NCI-H1436 (cell line): ENCODE measurements at places on chromosomes 3 and 15.

DNA sequence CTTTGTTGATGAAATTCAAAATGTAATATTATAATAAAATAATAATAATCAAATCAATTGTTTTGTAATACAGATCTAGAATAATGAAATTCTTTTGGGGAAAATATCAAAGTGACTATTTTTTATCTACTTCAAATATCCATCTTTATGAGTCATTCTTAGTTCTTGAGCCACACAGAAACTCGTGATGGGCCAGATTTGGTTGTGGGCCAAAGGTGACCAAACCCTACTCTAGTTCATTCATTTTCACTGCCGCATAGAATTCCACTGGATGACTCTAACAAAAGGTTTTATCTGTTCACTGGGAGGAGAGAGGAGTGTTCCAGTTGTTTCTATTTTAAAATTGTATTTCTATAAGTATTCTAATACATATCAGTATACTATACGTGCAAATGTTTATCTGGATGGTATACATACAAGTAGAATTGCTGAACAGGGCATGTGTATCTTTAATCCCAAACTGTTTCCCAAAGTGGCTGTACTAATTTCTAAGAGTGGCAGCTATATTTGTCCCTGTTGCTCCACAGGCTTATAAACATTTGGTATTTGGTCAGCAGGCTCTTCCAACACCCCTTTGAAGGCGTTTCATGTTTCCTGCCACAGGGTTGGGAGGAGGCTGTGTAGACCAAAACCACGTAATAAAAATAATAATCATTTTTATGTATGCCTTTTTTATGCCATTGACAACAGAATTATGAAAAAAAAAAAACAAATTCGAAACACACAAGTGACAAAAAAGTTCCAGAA, 7.3 kb upstream of the RTP3 start:
- DNase-seq = no peak

DNA sequence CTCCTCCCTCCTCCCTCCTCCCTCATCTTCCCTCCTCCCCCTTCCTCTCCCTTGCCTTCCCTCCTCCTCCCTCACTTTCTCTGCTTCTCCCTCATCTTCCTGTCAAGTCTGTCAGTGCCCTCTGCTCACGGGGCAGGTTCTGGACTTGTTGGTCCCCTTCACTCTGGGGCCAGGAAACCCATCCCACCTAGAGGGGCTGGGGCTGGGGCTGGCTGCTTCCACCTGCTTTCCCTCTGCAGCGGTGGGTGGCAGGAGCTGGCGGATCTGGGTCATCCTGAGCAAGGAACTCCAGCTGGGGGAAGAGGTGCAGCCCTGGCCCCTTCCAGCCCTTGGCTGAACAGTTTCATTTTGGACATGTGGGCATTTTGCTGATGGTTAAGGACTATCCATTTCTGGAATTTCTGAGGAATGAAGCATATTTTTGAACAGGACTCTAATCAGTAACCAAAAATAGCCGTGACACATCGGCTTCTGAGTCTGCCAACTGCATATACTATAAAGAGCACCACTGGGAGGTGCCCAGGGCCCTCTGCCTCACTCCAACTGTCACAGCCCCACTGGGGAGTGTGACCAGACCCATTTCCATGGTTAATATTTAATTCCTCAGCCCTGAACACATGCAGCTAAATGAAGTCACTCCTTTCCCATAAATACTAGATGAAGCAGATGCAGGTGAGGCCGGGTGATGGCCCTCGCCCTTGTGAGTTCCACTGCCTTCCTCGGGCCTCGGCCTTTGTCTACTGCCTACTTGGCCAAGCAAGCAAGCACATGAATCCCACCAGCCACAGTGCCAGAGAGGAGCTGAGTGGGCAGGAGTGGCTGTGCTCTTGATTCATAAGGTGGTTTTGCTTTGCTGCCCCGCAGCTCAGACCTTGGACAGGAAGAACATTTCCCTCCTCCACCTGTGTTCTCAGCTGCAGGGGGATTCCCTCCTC, 39.8 kb downstream of the CHDH start:
- DNase-seq = no peak

DNA sequence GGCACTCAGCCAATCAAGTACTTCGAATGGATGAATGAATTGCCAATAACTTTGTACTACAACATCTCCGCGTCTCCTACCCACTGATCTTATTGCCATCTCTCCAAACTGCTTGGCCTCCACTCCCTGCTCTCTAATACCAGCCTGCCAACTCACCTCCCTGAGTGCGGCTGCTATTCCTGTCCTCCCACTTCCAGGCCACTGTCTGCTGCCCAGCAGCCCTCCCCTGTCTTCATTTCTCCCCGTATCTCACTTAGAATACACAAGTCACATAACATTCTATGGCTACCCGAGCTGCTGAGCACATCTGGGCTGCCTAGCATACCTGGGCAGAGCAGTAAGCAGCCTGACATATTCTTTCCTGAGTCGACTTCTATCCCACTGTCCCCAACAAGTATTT, 149.9 kb upstream of the LRTM1 start:
- DNase-seq = no peak

DNA sequence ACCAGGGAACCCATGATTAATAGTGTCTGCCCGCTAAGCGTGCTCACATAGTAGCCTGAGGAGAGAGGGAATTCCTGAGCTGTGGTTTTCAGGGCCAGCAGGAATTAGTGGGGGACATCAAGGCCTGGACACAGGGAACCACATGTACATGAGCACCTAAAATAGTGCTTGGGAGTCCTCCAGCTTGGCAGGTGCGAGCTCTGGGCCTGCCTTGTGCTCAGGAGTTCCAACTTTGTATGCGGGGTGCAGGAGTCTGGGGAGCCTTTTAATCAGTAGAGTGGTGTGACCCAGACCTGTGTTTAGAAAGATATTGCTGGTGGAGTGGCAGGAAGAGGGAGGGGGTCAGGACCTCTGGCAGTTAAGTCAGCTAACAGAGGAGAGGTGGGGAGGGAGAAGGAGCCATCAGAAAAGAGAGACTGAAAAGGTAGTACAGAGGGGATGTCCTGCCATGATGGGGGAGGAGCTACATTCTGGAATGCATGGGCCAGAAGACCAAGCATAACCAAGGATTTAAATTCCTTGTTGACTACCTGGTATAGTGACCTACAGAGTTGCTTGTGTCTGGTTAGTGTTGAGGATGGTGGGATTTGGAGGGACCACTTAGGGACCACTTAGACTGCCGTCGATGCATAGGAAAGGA, 1.9 kb downstream of the DAG1 start:
- DNase-seq = no peak

- DNase-seq = peak; percentile 79
Measured at GRCh38 chr3:108406661-108407206, 103.7 kb downstream of the MYH15 start.

- DNase-seq = no peak
Measured at GRCh38 chr15:25675396-25675795, 187.7 kb downstream of the ATP10A start.

- no peak for DNase-seq
Measured at GRCh38 chr3:33312361-33312760, 35.1 kb downstream of the FBXL2 start.

DNA sequence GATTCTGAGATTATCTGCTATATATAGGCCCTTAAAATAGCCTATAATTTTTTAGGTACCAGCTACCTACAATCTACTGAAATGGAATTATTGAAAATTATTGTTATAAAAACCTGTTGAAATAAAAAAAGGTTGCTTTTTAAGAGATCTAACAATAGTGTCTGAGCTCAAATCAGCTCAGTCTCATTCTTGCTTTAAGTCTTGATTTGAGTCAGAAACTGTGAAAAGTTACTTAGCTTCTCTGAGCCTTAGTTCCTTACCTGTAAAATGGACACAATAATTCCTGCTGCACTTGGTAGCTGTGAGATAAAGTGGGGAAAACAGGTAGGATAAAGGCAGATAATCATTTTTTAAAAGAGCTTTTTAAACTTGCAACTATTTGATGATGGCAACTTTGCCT, 118.8 kb upstream of the UBE2E2 start:
- no peak for DNase-seq

GRCh38 chr3:59607656-59608055, 557.8 kb upstream of the CFAP20DC start:
- DNase-seq = no peak

- DNase-seq = no peak
Measured at GRCh38 chr15:92048739-92049138, 195.2 kb downstream of the SLCO3A1 start.

- no peak for DNase-seq
Measured at GRCh38 chr15:47548986-47549385, 168.3 kb upstream of the SEMA6D start.

DNA sequence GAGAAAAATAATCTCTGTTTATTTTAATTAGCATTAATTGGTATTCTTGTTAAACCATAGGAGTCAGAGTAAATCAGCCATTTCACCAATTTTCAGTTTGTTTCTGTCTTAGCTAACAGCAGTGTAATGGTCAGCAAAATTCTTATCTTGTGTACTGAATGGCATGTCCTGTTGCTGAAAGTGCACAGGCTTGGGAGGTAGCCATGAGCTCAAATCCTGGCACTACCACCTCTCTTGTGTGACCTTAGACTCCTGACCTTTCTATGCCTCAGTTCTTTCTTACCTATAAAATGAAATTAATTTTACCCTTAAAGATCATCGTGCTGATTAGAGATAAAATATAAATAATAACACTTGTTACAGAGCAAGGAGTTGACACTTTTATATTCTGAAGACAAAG, 35.8 kb downstream of the MLH1 start:
- no peak for DNase-seq

- DNase-seq = no peak
Measured at GRCh38 chr3:185549122-185549521, 3.3 kb downstream of the LIPH start.

- no peak for DNase-seq
Measured at GRCh38 chr3:176193032-176193730, 1004.1 kb downstream of the TBL1XR1 start.

GRCh38 chr3:111979434-111980038, 710 bp downstream of the ABHD10 start:
- DNase-seq = no peak

DNA sequence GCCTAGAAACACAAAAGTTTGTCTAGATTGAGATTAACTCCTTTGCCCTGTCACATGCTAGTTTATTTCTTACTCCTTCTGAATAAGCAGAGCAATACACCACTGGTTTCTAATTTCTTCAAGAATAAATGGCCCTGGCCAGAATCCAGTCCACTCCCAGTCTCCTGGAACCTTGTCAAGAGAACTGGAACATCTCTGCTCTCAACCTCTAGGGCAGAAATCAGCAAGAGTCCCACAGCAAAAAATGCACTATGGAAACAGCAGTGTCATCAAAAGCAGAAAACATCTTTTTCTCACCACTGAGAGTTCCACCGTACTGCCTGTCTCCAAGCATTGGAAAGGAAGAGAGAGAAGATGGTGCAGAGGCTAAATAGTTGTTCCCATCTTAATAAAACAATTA, 35.9 kb upstream of the PPP2R3A start:
- no peak for DNase-seq

DNA sequence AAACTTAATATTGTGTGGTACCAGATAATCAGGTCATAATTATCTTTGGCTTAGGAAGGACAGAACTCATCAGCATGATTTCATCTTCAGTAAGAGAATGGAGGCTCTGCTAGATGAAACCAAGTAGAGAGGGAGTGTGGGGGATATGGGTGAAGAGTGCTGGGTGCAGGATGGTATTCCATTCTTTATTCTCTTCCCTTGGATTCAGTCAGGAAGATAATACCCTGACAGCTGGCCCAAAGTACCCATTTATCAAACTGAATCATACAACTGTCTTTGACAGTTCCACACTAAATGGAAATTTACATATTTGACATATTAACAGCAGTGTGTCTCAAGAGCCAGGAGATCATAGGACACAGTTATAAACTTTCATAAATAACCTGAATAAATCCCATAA, 44.7 kb downstream of the GOLIM4 start:
- DNase-seq = no peak

DNA sequence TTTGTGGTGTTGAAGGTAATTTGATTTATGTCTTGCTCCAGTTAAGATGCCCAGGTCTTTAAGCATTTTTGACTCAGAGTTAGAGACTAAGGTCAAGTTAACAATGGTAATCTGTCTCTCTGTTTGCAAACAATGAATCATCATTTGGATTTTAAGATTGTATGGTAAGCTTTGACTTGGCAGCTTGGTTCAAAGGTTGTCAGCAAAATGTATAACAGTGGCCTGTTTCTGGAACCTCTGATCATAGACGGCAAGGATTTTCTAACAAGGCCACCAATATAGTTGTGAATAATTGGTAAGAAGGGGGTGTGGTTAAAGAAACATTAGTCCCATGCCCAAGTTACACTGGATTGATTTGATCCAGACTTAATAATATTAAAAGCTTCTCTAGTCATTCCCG, 775.2 kb upstream of the GOLIM4 start:
- no peak for DNase-seq

- DNase-seq = no peak
Measured at GRCh38 chr15:24678485-24678884, 2.9 kb downstream of the NPAP1 start.

- DNase-seq = no peak
Measured at GRCh38 chr3:184168363-184169120, 6.1 kb upstream of the AP2M1 start.

- DNase-seq = no peak
Measured at GRCh38 chr3:9147896-9148266, 101.6 kb downstream of the SRGAP3 start.

GRCh38 chr3:17070161-17070959, 185.6 kb downstream of the PLCL2 start:
- no peak for DNase-seq

GRCh38 chr3:185760088-185760487, 64.8 kb downstream of the IGF2BP2 start:
- no peak for DNase-seq

DNA sequence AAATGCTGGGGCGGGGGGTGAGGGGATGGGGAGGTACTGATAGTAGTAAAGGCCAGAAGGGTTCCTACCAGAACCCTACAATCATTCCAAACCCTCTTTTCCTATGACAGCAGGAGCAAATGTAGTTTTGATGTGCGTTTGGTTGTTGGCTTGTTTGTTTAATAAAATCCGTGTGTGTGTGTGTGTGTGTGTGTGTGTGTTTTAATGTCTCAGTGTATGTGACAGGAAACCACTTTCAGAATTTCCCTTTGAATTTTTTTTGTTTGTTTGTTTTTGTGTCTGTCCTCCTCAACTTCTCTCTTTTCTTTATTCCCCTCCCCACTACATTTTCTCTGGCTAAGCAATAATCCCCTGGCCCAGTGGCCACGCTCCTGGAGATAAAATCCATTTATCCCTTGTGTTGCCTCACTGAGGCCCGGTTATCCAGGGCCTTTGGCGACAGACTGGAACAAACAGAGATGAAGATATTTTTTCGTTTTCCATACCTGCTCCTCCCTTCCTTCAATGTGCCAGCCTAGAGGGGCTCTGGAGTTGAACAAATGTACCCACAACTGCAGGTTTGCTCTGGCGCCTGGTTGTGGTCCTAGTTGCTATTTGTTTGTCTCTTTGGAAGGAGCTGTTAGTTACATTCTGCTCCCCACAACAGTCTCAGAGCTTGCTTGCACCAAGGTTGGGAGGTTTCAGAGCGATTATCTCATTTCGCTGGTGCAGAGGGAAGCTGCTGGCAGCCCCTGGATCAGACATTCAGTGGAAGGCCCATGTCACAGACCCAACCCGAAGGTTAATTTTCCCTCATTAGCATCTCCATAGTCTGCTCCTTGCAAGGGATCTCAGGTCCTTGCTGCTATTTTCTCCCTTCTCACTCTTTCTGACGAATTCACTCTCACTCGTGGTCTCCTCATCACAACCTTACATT, 17.9 kb downstream of the NR2F2 start:
- no peak for DNase-seq

- no peak for DNase-seq
Measured at GRCh38 chr15:81050259-81050658, 49.5 kb downstream of the TLNRD1 start.

- DNase-seq = no peak
Measured at GRCh38 chr3:86537171-86537570, 453.8 kb downstream of the VGLL3 start.
